ENCODE measurements at places on chromosomes 4 and X.
A peak's percentile ranks its signal among the peaks of the same experiment; 100 is the strongest.

DNA sequence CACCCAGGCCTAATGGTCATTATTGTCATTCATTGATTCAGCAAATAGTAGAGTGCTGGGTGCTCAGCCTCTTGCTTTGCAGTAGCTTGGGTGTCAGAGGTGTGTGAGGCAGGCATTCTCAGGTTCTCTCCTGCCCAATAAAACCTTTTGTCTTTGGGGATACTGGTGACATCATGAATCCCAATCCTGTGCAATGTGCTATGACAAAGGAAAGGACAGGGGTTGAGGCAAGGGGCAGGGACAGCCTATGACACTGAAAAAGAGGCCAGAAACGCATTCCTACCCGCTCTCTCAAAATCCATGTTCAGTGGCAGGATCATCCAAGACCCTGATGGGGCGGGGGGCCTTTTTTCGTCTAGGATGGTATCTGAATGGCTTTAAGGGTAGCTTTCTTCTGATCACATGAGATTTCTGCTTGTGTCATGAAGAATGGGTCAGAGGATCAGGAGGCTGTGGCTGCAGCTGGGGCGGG lies 1.5 kb upstream of the FAM193A start:
- DNase-seq: no peak

DNA sequence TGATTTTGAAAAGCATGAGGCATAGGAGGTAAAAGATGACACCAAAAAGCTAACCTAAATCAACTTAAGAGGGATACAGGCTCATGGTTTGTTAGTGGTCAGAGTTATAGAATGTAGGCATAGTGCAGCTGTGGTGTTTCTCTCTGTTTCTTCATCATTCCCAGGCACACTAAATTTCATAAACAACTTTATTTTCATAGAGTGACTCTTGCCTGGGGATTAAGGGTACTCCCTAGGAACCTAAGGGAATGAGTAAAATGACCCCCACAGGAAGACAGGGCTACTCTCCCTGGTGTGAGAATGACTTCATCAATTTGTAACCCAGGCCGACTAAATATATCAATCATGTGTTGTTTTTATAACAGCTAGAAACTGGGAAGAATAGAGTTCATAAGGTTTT lies 11.1 kb downstream of the FABP2 start:
- DNase-seq: no peak

DNA sequence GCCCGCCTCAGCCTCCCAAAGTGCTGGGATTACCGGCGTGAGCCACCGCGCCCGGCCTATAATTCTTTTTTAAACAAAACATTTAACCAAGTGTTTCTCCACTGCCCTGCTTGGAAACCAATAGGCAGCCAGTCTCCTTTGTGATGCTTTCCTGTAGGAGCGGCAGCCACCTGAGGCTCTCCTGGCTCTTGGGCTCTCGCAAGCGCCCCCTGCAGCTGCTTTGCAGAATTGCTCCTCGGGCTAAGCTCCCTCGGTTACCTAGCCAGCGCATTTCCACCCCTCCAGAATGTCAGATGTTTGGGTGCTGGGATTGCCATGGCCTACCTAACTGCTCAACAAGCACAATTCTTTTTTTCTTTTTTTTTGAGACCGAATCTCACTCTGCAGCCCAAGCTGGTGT lies 7.7 kb downstream of the S100P start:
- DNase-seq: no peak

- no peak for DNase-seq
Observed at GRCh38 chrX:802846-803245, 172.3 kb downstream of the SHOX start.

DNA sequence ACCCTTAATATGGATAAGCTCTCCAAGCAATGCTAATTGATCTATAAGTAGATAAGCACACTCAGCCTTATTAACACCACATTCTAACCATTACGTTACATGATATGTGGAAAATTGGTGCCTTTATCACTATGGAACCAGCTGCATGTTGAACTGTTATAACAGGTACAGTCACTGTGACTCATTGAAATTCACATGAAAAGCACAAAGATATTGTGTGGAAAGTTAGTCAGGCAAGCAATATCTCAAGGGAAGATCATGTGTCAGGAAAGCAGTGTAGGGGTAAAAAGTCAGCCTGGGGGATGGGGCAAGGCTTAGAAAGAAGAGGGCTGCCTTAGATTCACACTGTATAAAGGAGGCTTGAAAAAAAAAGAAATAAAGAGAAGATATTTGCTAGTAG lies 313.7 kb upstream of the SMIM31 start:
- DNase-seq: no peak

- DNase-seq: no peak
Observed at GRCh38 chrX:150766351-150767044, 73.3 kb downstream of the MTMR1 start.

- peak; percentile 6 for DNase-seq
Observed at GRCh38 chrX:25049357-25049756, 33.6 kb upstream of the ARX start.

GRCh38 chr4:176150704-176151103 lies 44.7 kb downstream of the SPATA4 start:
- no peak for DNase-seq

GRCh38 chr4:18686338-18687037 lies 664.9 kb upstream of the LCORL start:
- DNase-seq: no peak

DNA sequence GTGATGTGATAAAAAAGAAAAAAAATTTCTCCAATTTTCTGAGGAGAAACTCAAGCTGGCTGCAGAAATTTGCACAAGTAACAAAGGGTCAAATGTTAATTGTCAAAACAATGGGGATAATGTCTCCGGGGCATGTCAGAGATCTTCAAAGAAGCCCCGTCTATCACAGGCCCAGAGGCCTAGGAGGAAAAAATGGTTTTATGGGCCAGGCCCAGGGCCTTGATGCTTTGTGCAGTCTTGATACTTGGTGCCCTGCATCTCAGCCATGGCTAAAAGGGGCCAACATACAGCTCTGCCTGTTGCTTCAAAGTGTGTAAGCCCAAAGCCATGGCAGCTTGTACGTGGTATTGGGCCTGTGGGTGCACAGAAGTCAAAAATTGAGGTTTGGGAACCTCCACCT lies 961.0 kb downstream of the FAM133A start:
- DNase-seq: no peak

GRCh38 chr4:52841682-52842456 lies 20.2 kb upstream of the RASL11B start:
- peak; percentile 63 for DNase-seq

DNA sequence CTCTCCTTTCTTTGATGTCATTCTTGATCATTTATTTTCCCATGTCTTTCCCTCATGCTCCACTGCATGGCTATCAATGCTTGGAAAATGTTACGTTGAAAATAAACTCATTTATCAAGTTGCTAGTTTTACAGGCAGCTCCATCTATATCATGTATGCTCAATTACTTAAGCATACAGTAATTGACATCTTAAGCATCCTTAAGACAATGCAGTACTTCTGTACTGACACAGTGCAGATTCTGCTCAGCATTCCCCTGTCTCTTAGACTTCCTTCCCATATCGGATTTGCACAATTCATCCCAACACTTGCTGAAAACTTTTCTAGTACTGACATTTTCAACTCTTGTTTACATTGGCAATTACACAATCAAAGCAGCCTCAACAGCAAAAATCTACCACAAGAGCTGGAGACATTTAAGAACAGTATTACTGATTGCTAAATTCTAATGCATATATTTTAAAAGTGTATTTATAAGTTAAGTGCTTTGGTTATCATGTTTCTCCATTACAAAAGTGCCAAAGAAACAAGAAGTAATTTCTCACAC lies 165.6 kb downstream of the ATP10D start:
- DNase-seq: no peak

GRCh38 chr4:73662709-73663546 lies 42.7 kb upstream of the RASSF6 start:
- peak; percentile 69 for DNase-seq

GRCh38 chr4:165763640-165764039 lies 109.4 kb upstream of the TLL1 start:
- no peak for DNase-seq

GRCh38 chrX:46703980-46704379 lies 54.9 kb downstream of the SLC9A7 start:
- DNase-seq: no peak

GRCh38 chr4:86032476-86033022 lies 327.3 kb downstream of the MAPK10 start:
- DNase-seq: no peak

GRCh38 chr4:157220371-157220881 lies at the start of gene GRIA2:
Gene GRIA2, plus strand, starts transcription at chr4:157220728. Its CDS starts 315 bp downstream, at chr4:157221043.
- peak; percentile 63 for DNase-seq

DNA sequence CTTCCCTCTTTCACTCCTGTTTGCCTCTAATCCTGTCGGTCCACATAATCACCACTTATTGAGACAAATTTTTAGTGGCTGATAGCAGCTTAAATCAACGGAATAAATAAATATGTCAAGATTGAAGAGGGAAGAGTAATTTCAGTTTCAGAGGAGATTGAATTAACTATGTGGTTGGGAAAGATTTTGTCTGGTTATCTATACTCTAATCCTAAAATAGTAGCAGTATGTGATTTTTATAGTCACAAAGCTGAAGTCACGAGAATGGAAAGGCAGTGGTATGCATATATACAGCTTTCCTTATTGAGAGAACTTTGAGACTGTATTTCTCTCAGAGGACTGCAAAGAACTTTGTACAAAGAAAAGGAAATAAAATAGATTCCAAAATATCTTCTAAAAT lies 493.3 kb downstream of the FAT4 start:
- DNase-seq: no peak

DNA sequence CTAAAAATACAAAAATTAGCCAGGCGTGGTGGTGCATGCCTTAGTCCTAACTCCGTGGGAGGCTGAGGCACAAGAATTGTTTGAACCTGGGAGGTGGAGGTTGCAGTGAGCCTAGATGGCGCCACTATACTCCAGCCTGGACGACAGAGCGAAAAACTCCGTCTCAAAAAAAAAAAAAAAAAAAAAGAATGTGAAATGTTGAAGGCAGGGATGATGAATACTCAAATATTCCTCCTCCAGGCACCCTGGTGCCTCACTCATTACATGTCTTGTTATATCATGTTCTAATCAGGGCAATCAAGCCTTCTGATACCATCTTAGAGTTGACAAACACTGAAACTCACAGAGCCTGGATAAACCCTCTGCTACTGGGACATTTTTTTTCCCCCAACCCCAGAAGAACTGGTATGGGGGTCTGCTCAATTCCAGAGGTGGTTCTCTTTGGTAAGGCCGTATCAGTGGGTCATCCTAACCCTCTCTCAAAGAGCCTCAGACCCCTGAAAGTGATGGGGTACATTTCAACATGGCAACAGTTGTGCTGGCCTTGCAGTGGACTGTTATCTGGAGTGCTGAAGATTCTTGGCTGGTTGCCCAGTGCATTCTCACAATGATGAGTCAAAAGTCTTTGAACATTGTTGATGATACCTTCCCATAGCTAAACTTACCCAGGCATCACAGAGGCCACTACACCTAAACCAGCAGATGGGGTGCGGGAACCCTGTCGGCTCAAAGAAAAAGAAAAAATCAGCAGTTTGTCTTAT lies 2.4 kb upstream of the SH3KBP1 start:
- no peak for DNase-seq

Measured in COLO829 (cell line).